ENCODE measurements at places on chromosomes 12 and 14. TPM values are rescaled to one million over a fixed set of nuclear protein-coding genes. Genes with fewer than 3 reads are reported as not detected.
A peak's percentile ranks its signal among the peaks of the same experiment; 100 is the strongest.

GRCh38 chr14:22991852-22992251, 9.5 kb upstream of the AJUBA start:
- no peaks in the 10 kb centered on the region for H3K27me3 ChIP-seq
- H3K4me3 ChIP-seq, result no peak overlapping the region
- peaks cover 3% of the 10 kb centered on the region for H3K4me1 ChIP-seq
- DNase-seq, result no peak
- H3K36me3 ChIP-seq, result peaks cover 40% of the 10 kb centered on the region

GRCh38 chr12:85036234-85036707, at the start of the genes LRRIQ1 and TSPAN19:
LRRIQ1 (plus strand) TSS chr12:85036351; CDS start chr12:85038177, 1,826 bp downstream.
TSPAN19 (minus strand) TSS chr12:85036277; CDS start chr12:85029946, 6,331 bp downstream.
- peak within 1 kb of the TSS; percentile 69 for H3K4me3 ChIP-seq
- H3K36me3 ChIP-seq, result no peaks in the 10 kb centered on the region
- no peak for DNase-seq
- H3K27me3 ChIP-seq, result no peaks in the 10 kb centered on the region
- no peak within 1 kb of the TSS for H3K27ac ChIP-seq

GRCh38 chr12:114744691-114745090, 60.7 kb upstream of the TBX3 start:
- no peaks in the 10 kb centered on the region for H3K27me3 ChIP-seq
- no peaks in the 10 kb centered on the region for H3K4me1 ChIP-seq
- no peak overlapping the region for H3K4me3 ChIP-seq
- H3K27ac ChIP-seq, result no peak overlapping the region

GRCh38 chr12:105228494-105228893, 7.5 kb downstream of the APPL2 start:
- H3K27ac ChIP-seq, result no peak overlapping the region
- no peak overlapping the region for H3K4me3 ChIP-seq
- H3K4me1 ChIP-seq, result peaks cover 32% of the 10 kb centered on the region

- no peaks in the 10 kb centered on the region for H3K36me3 ChIP-seq
- peaks cover 76% of the 10 kb centered on the region for H3K4me1 ChIP-seq
- H3K27me3 ChIP-seq, result peaks cover 5% of the 10 kb centered on the region
- H3K4me3 ChIP-seq, result peak overlapping the region; percentile 36
Observed at GRCh38 chr12:120668091-120668867, 18.7 kb upstream of the MLEC start.

DNA sequence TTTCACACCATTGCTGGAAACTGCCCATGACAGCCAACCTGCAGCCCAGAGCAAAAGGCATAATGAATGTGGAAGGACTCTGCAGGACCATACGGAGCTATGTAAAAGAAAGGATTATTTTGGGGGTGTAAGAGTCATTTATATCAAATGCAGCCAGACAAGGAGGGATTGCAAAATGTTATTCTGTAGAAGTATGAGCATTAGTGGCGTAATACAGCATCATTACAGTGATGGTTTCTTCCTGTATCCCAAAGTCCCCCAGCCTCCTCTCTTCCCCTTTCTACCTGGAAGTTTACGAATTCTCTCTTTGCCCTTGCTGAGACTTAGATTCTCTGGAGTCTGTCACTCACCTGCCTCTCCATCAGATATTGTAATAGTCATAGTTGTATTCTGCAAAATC, 89.9 kb downstream of the BORCS5 start:
- no peak overlapping the region for H3K4me3 ChIP-seq
- no peak overlapping the region for H3K27ac ChIP-seq
- H3K27me3 ChIP-seq, result no peaks in the 10 kb centered on the region
- H3K4me1 ChIP-seq, result peaks cover 6% of the 10 kb centered on the region
- peaks cover 20% of the 10 kb centered on the region for H3K36me3 ChIP-seq
- no peak for DNase-seq

- DNase-seq, result no peak
- no peak overlapping the region for H3K4me3 ChIP-seq
- no peaks in the 10 kb centered on the region for H3K27me3 ChIP-seq
Observed at GRCh38 chr12:96501908-96502307, 12.5 kb downstream of the CFAP54 start.

GRCh38 chr14:25759920-25760655, 710.1 kb upstream of the STXBP6 start:
- no peak overlapping the region for H3K27ac ChIP-seq
- no peaks in the 10 kb centered on the region for H3K27me3 ChIP-seq
- DNase-seq, result no peak
- no peaks in the 10 kb centered on the region for H3K36me3 ChIP-seq
- H3K4me3 ChIP-seq, result no peak overlapping the region

DNA sequence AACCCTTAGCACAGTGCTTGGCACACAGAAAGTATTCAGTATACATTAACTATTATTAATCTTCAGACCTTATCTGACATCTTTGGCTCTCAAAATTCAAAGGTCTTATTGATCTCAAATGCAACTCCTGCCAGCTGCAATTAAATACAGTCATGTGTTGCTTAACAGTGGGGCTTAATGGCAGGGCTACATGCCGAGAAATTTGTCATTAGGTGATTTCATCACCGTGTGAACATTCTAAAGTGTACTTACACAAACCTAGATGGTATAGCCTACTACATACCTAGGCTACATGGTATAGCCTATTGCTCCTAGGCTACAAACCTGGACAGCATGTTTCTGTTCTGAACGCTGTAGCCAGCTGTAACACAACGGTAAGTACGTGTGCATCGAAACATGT, 156.3 kb upstream of the TMCC3 start:
- DNase-seq, result no peak
- peaks cover 51% of the 10 kb centered on the region for H3K36me3 ChIP-seq
- peak overlapping the region; percentile 38 for H3K27ac ChIP-seq
- no peaks in the 10 kb centered on the region for H3K27me3 ChIP-seq
- H3K4me1 ChIP-seq, result peaks cover 60% of the 10 kb centered on the region

GRCh38 chr12:47896633-47897032, 8.2 kb downstream of the VDR start:
- no peak overlapping the region for H3K4me3 ChIP-seq
- peaks cover 32% of the 10 kb centered on the region for H3K27me3 ChIP-seq
- no peak for DNase-seq
- H3K27ac ChIP-seq, result no peak overlapping the region
- H3K4me1 ChIP-seq, result peaks cover 19% of the 10 kb centered on the region
- H3K36me3 ChIP-seq, result no peaks in the 10 kb centered on the region

GRCh38 chr14:33163600-33163999, 224.9 kb downstream of the NPAS3 start:
- H3K27ac ChIP-seq, result no peak overlapping the region
- no peak for DNase-seq
- H3K36me3 ChIP-seq, result no peaks in the 10 kb centered on the region
- H3K27me3 ChIP-seq, result no peaks in the 10 kb centered on the region

- H3K27ac ChIP-seq, result no peak overlapping the region
- H3K27me3 ChIP-seq, result peaks cover 2% of the 10 kb centered on the region
- no peaks in the 10 kb centered on the region for H3K36me3 ChIP-seq
- peaks cover 8% of the 10 kb centered on the region for H3K4me1 ChIP-seq
Observed at GRCh38 chr12:48028541-48029431, 24.5 kb upstream of the COL2A1 start.

- no peak overlapping the region for H3K4me3 ChIP-seq
- no peak overlapping the region for H3K27ac ChIP-seq
- H3K27me3 ChIP-seq, result peaks cover 8% of the 10 kb centered on the region
- H3K36me3 ChIP-seq, result no peaks in the 10 kb centered on the region
Observed at GRCh38 chr12:107631715-107632114, 53.9 kb upstream of the PWP1 start.

DNA sequence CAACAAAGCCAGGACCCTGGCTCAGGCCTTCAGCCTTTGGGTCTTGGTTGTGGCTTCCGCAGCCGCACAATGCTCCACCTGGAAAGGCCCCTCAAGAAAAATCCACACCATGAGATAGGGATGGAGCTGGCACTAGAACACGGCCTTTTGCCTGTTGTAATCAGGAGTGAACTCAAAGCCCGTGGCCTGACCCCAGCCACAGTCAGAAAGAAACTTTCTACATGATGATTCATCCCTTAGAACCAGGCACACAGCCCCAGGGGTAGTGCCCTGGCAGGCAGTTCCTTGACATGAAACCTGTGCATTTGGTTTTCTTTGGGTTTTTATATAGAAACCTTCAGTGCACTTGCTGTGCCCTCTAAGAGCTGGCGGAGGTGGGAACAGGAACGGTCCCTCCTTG, 5.1 kb downstream of the CLMN start:
- H3K4me1 ChIP-seq, result peaks cover 52% of the 10 kb centered on the region
- peak overlapping the region; percentile 75 for H3K27ac ChIP-seq
- no peaks in the 10 kb centered on the region for H3K36me3 ChIP-seq
- H3K4me3 ChIP-seq, result peak overlapping the region; percentile 57

DNA sequence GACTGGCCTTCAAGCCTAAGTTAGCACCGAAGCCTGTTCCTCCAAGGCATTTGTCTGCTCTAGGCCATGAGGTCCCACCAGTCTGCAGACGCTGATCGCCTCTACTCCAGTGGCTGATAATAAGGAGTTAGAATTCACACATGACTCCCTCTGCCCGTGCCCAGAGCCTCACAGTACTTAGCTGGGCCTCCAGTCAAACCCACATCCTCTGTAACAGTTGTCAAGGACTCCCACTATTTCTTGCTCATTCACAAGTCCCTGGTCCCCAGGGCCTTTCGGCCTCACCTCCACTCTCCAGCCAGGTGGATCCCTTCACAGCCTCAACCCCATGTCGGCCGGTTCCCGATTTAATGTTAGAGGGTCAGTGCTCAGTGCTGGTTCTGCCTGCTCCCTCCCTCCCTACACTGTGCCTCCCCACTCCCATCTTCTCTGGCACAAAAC, 6.3 kb upstream of the KRT5 start:
- peak; percentile 10 for DNase-seq
- H3K27me3 ChIP-seq, result peaks cover 2% of the 10 kb centered on the region
- no peak overlapping the region for H3K4me3 ChIP-seq
- no peaks in the 10 kb centered on the region for H3K4me1 ChIP-seq
- no peaks in the 10 kb centered on the region for H3K36me3 ChIP-seq

CARMIL3 gene
- total RNA-seq, result 3.9 TPM

DNA sequence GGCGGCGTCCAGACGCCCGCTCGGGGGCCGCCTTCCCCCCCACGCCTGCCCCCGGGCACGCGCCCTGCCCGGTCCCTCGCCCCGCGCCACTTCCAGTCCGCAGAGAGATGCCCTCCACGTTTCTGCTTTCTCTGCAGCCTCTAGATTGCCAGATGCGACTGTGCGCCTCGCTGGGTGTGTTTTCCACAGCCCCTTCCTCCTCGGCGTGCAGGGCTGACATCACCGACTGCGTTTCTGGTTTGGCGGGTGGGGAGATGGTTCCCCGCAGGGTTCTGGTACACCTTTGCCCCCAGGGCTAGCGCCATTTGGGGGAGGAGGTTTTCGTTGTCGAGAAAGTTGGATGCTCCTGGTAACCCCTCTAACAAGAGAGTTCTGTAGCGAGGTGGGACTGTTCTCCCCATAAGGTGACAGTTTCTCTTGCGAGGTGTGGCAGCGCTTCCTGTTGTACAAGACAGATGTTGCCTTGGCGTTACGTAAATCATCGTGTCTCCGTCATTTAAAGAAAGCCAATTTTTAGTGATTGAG, 1.5 kb downstream of the CALM1 start:
- H3K36me3 ChIP-seq, result peaks cover 44% of the 10 kb centered on the region
- no peak for DNase-seq
- peak overlapping the region; percentile 98 for H3K27ac ChIP-seq
- peak overlapping the region; percentile 91 for H3K4me3 ChIP-seq
- peaks cover 47% of the 10 kb centered on the region for H3K4me1 ChIP-seq

OR10G3 gene
- not detected for total RNA-seq

GRCh38 chr12:90999966-91000365, 4.8 kb downstream of the EPYC start:
- no peaks in the 10 kb centered on the region for H3K4me1 ChIP-seq
- no peak for DNase-seq
- no peaks in the 10 kb centered on the region for H3K36me3 ChIP-seq
- no peak overlapping the region for H3K27ac ChIP-seq

AGAP2 gene
- 17.5 TPM for total RNA-seq

ZFYVE1 gene
- total RNA-seq, result 16.5 TPM

NPFF gene
- not detected for total RNA-seq

GRCh38 chr12:68451261-68452077, 119.3 kb upstream of the MDM1 start:
- no peaks in the 10 kb centered on the region for H3K36me3 ChIP-seq
- H3K4me1 ChIP-seq, result peaks cover 94% of the 10 kb centered on the region
- H3K4me3 ChIP-seq, result peak overlapping the region; percentile 76
- DNase-seq, result peak; percentile 22
- H3K27ac ChIP-seq, result peak overlapping the region; percentile 85
- no peaks in the 10 kb centered on the region for H3K27me3 ChIP-seq

NEDD8 gene
- 129 TPM for total RNA-seq

GRCh38 chr12:91419809-91420208, 237.2 kb upstream of the DCN start:
- no peaks in the 10 kb centered on the region for H3K36me3 ChIP-seq
- peaks cover 23% of the 10 kb centered on the region for H3K27me3 ChIP-seq
- no peak overlapping the region for H3K27ac ChIP-seq
- no peak overlapping the region for H3K4me3 ChIP-seq
- peaks cover 2% of the 10 kb centered on the region for H3K4me1 ChIP-seq

DNA sequence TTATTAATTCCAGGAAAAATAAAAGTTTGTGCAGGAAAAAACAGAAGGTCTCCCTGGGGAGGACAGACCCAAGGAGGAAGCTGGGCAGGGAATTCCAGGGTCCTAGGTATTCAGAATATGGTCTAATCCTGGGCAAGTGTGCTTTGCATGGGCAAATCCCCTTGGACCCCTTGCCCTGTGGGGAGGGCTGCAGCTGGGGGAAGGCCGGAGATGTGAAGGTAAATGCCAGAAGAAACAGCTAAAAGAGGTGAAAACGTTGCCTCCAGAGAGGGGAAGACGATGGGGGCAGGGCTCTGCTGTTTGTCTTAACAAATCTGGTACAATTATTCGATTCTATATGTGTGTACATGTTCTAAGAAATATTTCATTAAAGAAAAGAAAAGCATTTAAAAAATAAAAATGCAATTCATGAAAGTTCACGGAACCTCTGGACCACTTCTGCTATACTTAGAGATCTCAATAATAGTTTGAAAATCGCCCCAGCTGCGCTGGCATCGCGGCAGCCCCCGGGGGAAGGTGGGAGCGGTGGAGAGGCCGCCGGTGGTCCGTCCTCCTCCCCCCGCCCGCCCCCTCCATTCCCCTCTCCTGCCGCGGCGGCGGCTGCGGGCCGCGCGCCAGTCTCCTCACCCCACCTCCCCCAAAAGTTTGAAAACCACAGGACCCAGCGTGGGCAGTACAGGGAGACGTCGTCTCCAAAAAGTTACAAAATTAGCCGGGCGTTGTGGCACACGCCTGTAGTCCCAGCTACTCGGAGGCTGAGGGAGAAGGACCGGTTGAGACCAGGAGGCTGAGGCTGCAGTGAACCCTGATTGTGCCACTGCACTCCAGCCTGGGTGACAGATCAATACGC, 1.5 kb upstream of the PRPF40B start:
- peaks cover 25% of the 10 kb centered on the region for H3K4me1 ChIP-seq
- peak overlapping the region; percentile 86 for H3K27ac ChIP-seq
- H3K4me3 ChIP-seq, result peak overlapping the region; percentile 88
- H3K36me3 ChIP-seq, result no peaks in the 10 kb centered on the region
- no peak for DNase-seq

DNA sequence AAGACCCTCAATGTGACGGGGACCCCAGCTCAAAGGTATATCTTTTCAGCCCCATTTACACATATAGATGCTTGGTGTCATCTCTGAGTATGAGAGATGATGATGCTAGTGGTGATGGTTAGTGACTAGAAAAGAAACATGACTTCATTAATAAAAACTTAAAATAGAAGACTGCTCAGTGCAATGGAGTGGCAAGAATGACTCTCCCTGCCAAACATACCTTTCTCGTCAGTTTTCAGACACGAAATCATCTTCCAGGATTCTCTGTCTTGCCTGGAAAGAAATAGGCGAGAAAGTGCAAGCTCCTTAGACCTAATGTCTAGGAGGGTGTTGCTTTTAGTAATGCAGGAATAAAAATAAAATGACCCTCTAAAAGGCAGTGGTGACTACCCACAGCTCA, 71.7 kb downstream of the TPH2 start:
- no peaks in the 10 kb centered on the region for H3K36me3 ChIP-seq
- no peak overlapping the region for H3K27ac ChIP-seq
- no peaks in the 10 kb centered on the region for H3K4me1 ChIP-seq
- no peak overlapping the region for H3K4me3 ChIP-seq
- H3K27me3 ChIP-seq, result peaks cover 7% of the 10 kb centered on the region

GRCh38 chr14:61476754-61477410, 155.5 kb downstream of the PRKCH start:
- H3K36me3 ChIP-seq, result no peaks in the 10 kb centered on the region
- H3K4me3 ChIP-seq, result peak overlapping the region; percentile 50
- H3K27ac ChIP-seq, result peak overlapping the region; percentile 91
